Hepatocyte (in vitro differentiated cells): ENCODE measurements at places on chromosomes 12 and 14. TPM values are rescaled to one million over a fixed set of nuclear protein-coding genes. Genes with fewer than 3 reads are reported as not detected.

SLC38A4 gene
- 34.7 and 37.3 TPM in 2 replicates for total RNA-seq

AMDHD1 gene
- total RNA-seq = 2.1 and 3.5 TPM in 2 replicates

RPS6KL1 gene
- 0.57 and 1.2 TPM in 2 replicates for total RNA-seq

MIP gene
- total RNA-seq = 0.08 TPM in 1 of 2 replicates, not detected in the other

OR4K14 gene
- not detected in 2 replicates for total RNA-seq

GRCh38 chr14:68476212-68477109, 316.4 kb downstream of the ZFP36L1 start:
- peak; percentile 73 for DNase-seq

GRCh38 chr12:51951199-51951842, at the start of gene ACVR1B:
Gene ACVR1B, plus strand, starts transcription at chr12:51951699. Its CDS starts 45 bp downstream, at chr12:51951744.
- peak; percentile 96 for DNase-seq

DNA sequence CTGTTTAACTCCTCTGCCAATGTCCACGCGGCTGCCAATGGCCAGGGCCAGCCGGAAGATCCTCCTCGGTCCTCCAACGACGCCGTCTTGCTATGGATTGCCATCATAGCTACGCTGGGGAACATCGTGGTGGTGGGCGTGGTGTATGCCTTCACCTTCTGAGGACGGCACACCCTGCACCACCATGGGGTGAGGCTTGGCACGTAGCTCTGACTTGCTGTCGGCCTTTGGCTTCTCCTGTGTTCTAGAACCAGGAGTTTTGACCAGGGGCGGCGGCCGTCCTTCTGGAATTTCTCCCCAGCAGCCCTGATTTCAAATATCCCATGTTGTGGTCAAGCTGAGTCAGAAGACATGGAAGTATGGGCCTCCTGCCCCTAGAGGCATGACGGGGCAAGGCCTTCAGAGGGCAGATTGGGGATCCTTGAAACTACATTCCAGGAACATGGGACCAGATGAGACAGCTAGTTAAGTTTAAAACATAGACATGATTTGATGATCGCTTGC, 47.5 kb downstream of the C14orf132 start:
- DNase-seq = no peak

- peak; percentile 19 for DNase-seq
These were observed 7.6 kb upstream of the SERPINA1 start for GRCh38 chr14:94395888-94396574.

GRCh38 chr14:70121521-70121920, 67.2 kb downstream of the SLC8A3 start:
- no peak for DNase-seq

- no peak for DNase-seq
These were observed 81.8 kb downstream of the DUSP6 start for GRCh38 chr12:89270548-89270947.

DNA sequence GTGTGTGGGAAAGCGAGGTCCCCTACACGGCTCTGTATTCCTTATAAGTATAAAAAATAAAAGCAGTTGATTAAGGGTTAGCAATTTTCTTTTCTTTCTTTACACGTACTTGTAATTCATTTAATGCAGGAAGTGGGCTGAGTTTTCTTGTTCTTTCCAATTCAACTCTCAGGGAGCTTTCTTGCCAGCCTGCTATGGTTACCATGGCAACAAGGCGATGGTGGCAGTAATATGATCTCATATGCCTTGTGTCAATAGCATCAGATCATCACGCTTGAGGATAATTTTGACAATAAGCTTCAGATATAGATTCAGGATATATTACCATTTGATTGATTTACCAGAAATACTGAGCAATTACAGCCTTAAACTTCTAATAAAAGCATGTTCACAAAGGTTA, 466.5 kb downstream of the APAF1 start:
- DNase-seq = no peak

- DNase-seq = no peak
These were observed 10.7 kb downstream of the SCARB1 start for GRCh38 chr12:124852911-124853427.

GRCh38 chr12:131454418-131455217, 256.3 kb upstream of the SFSWAP start:
- peak; percentile 80 for DNase-seq

DNA sequence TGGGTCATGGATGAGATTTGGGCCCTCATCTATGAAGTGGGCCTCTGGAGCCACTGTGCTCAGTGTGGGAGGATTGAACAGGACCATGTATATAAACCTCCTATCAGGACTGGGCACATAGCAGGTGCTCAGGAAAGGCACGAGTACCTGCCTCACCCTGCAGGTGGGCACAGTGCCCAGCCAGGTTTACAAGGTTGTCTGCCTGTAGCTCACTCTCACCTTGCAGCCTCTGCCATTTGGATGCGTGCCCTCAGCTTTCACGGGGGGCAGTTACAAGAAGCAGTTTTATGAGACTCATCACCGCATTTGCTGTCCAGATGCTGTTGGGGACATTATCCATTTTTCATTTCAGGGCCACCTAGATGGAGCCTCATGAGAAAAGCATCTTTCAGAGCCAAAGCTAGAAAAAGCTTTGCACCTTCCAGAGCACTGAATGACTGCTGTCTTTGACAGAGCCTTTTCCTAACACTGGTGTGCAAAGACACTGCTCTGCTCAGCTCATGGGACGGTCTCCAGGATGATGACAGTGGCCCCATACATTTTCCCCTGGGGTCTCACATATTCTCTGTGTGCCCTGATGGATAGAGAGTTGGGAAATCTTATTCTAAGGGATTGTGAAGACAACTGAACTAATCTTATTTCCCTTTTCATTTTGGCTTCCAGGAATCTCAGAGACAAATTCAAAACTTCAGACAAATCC, 327.5 kb upstream of the RTL1 start:
- no peak for DNase-seq

DNA sequence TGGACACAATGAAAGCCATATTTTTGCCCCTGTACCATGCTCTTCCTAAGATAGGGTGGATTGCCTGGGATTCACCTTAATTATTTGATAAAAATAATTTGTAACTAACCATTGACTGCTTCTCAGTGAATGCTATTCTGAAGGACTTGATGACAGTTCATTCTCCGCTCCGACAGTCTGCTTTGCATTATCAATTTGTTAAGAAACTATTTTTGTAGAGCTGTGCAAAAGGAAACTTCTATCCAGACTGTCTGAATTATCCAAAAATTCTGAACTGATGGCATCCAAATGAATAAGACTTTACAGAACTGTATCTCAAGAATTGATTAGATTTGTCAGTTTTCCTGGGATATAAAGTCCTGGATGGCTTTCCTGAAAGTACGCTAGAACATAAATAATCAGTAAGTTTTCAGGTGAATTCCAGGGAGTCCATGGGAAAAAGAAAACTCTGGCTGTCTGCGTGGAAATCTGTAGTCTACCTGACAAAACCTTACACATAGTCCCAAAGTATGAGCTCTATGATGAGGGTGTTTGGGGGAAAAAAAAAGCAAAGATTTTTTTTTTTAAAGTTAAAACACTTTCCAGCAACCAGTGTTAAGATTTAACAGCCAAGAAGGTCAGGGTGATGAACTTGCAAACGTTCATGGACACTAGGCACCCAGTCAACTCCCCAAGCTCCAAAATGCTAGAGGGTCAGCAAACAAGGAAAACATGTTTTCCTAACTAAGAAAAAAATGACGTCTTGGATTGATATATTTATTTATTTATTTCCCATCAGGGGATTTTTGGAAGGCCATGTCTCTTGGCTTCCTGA, 291.1 kb upstream of the TBX3 start:
- DNase-seq = no peak

GRCh38 chr14:23248601-23249000, 10.9 kb downstream of the RNF212B start:
- no peak for DNase-seq

DNA sequence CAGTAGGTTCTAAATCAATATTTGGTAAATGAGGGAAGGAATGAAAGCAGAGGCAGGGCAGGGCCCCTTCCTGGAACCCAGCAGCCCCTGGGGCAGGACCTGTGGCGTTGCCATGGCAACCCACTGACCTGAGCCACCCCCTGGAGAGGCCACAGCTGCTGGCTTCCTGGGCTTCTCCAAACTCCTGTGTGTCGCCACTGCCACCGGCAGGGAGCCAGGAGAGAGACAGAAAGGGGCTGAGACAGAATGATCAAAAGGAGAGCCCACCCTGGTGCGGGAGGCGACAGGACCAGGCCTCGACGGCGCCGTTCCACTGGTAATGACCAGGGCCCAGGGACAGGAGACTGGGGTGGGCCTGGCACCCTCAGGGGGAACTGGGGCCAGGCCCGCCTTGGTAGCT, 18.2 kb downstream of the RFX4 start:
- no peak for DNase-seq

- DNase-seq = peak; percentile 83
These were observed 711 bp upstream of the ETV6 start for GRCh38 chr12:11648514-11649412.

DNA sequence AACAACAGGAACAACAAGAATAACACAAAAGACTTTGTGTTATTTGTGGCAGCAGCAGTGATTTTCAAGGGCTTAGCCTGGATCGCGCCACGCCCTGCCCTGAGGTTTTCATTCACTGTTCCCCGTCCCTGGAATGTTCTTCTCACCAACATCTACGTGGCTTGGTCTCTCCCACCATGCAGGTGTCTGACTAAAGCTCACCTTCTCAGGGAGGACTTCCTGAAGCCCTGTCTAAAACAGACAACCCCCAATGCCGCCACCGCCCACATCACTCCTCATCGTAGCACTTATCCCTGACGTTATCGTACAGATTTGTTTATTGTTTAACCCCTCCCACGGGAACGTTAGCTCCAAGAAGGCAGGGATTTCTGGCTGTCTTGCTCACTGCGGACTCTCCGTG, 40.4 kb downstream of the P2RX4 start:
- no peak for DNase-seq
